Ovary (tissue), 10 donors: ENCODE measurements at places on chromosomes 4 and X. TPM values are rescaled to one million over a fixed set of nuclear protein-coding genes. Genes with fewer than 3 reads are reported as not detected.

DNA sequence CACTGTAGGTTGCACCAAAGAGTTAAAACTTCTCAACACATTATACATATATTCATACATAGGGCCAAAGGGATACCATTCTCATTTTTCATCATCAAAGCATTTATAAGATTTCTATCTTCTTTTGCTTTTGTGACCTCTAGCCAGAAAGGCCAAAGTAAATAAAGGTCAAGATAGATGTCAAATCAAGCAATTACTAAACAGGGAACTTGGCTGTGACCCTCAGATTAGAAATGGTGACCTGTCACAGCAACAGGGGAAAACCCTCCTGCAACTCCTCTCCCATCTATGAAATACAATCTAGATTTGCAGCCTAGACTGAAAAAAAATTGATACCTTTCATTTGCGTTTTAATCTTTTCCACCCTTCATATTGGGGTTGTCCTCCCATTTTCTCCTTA lies 225.6 kb upstream of the FAM241A start:
- H3K36me3 ChIP-seq, result no peaks in the 10 kb centered on the region
- H3K4me3 ChIP-seq, result no peak overlapping the region
- H3K27ac ChIP-seq, result no peak overlapping the region
- no peaks in the 10 kb centered on the region for H3K4me1 ChIP-seq
- H3K27me3 ChIP-seq, result no peaks in the 10 kb centered on the region

GRCh38 chr4:87570290-87570805 lies 38.0 kb upstream of the DSPP start:
- H3K36me3 ChIP-seq, result no peaks in the 10 kb centered on the region
- H3K4me3 ChIP-seq, result no peak overlapping the region
- H3K27ac ChIP-seq, result no peak overlapping the region
- H3K4me1 ChIP-seq, result no peaks in the 10 kb centered on the region

- no peak for DNase-seq
- H3K4me3 ChIP-seq, result no peak overlapping the region
- H3K36me3 ChIP-seq, result no peaks in the 10 kb centered on the region
- no peaks in the 10 kb centered on the region for H3K27me3 ChIP-seq
- H3K4me1 ChIP-seq, result no peaks in the 10 kb centered on the region
Observed at GRCh38 chrX:23930894-23931604, 23.2 kb downstream of the CXorf58 start.

- H3K27me3 ChIP-seq, result peaks cover 2% of the 10 kb centered on the region
- no peak overlapping the region for H3K27ac ChIP-seq
- peak overlapping the region; percentile 12 for H3K4me3 ChIP-seq
- no peaks in the 10 kb centered on the region for H3K36me3 ChIP-seq
- DNase-seq, result no peak
Observed at GRCh38 chr4:137124278-137124932, 407.9 kb downstream of the PCDH18 start.

DNA sequence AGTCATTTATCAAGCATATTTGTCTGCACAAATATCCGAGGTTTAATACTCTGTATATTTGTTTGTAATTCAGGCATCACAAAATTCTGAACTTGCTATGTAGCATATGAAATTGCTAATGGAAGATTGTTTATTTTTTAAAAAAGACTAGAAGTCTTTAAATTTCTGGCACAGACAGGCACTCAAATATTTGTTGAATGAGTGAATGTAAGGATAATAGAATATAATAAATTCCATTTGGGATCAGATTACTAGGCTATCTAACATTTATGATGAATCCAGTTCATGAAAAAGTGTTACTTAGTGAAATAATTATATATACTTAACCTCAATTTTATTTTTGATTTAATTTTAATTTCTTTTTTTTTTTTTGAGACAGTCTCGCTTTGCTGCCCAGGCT lies 30.4 kb upstream of the TEC start:
- no peak for DNase-seq
- no peak overlapping the region for H3K4me3 ChIP-seq
- no peaks in the 10 kb centered on the region for H3K27me3 ChIP-seq
- no peak overlapping the region for H3K27ac ChIP-seq
- H3K36me3 ChIP-seq, result no peaks in the 10 kb centered on the region

- H3K27me3 ChIP-seq, result no peaks in the 10 kb centered on the region
- H3K4me1 ChIP-seq, result no peaks in the 10 kb centered on the region
- H3K4me3 ChIP-seq, result no peak overlapping the region
- no peaks in the 10 kb centered on the region for H3K36me3 ChIP-seq
Observed at GRCh38 chr4:75015627-75016026, 82.7 kb downstream of the PARM1 start.

- H3K36me3 ChIP-seq, result no peaks in the 10 kb centered on the region
- no peaks in the 10 kb centered on the region for H3K27me3 ChIP-seq
- no peak overlapping the region for H3K4me3 ChIP-seq
- DNase-seq, result no peak
Observed at GRCh38 chr4:151266497-151266896, 10.5 kb upstream of the PRSS48 start.

DNA sequence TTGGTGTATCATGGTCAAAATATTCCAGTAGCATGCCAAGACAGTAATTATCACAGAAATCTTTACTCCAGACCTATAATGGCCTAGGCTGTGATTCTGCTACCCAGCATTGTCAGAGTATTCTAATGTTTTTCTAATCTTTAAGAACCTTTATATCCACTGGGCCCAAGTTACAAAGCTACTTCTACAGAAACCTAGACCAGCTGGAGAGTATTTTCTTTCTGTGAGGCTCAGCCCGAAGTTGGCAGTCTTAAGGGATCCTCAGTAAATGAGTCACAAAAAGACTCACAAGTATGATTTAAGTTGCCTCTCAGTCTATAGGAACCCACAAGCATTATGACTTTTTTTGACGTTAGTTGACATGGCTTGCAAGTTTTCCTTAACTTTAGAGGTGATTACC lies 638.5 kb upstream of the FAM241A start:
- no peak for DNase-seq
- H3K36me3 ChIP-seq, result no peaks in the 10 kb centered on the region
- no peak overlapping the region for H3K27ac ChIP-seq
- no peak overlapping the region for H3K4me3 ChIP-seq
- H3K27me3 ChIP-seq, result no peaks in the 10 kb centered on the region
- H3K4me1 ChIP-seq, result no peaks in the 10 kb centered on the region

GRCh38 chrX:39936886-39937770 lies 160.6 kb downstream of the BCOR start:
- H3K4me1 ChIP-seq, result no peaks in the 10 kb centered on the region
- no peak overlapping the region for H3K4me3 ChIP-seq
- no peaks in the 10 kb centered on the region for H3K36me3 ChIP-seq

- no peaks in the 10 kb centered on the region for H3K36me3 ChIP-seq
- H3K27me3 ChIP-seq, result no peaks in the 10 kb centered on the region
- H3K4me3 ChIP-seq, result no peak overlapping the region
- H3K27ac ChIP-seq, result no peak overlapping the region
- no peaks in the 10 kb centered on the region for H3K4me1 ChIP-seq
- no peak for DNase-seq
Observed at GRCh38 chr4:87192145-87192919, 28.1 kb downstream of the KLHL8 start.

DNA sequence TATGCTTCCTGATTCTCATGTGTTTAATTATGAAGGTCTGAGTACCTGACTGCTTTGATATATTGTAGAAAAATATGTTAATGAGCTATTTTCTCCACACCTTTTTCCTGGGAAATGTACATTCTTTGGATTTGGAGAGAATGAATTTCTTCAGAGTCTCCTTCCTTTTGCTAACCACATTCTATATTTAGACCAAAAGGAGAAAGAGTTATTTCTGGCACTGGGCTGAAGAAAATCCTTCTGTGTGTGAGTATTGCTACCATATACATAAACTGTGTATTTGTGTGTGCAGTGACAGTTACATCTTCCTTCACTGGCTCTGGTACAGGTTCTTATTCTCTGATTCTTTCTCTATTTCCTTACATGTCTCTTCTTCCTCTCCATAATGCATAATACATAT lies 44.5 kb upstream of the PGRMC2 start:
- no peak for DNase-seq
- H3K27me3 ChIP-seq, result no peaks in the 10 kb centered on the region
- H3K27ac ChIP-seq, result no peak overlapping the region
- no peaks in the 10 kb centered on the region for H3K36me3 ChIP-seq
- no peaks in the 10 kb centered on the region for H3K4me1 ChIP-seq

DNA sequence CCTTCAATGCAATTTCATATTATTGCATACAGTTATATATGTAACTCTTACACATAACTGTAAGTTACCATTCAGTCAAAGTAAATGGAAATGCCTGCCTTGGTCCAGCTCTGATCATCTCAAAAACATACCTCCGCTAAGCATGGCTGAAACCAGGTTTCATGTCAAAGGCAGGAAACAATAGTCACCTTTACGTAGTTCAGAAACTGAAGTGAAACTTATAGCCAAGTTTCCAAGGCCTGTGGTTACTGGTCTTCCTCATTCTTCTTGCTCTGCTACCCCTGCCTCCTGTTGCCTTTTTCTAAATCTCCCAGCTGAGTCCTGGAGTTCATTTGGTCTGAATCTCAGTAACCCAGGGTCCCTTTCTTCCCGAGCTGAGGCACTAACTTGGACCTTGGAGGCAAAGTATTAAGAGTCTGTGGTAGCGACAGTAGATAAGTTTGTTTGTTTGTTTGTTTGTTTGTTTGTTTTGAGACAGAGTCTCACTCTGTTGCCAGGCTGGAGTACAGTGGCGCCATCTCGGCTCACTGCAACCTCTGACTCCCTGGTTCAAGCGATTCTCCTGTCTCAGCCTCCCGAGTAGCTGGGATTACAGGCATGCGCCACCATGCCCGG lies 30.8 kb downstream of the DAPP1 start:
- peaks cover 4% of the 10 kb centered on the region for H3K4me1 ChIP-seq
- H3K4me3 ChIP-seq, result no peak overlapping the region
- no peak for DNase-seq
- H3K27ac ChIP-seq, result no peak overlapping the region
- H3K36me3 ChIP-seq, result no peaks in the 10 kb centered on the region
- no peaks in the 10 kb centered on the region for H3K27me3 ChIP-seq

GRCh38 chr4:112510291-112511092 lies 5.5 kb downstream of the NEUROG2 start:
- no peak for DNase-seq
- H3K27me3 ChIP-seq, result no peaks in the 10 kb centered on the region
- peaks cover 18% of the 10 kb centered on the region for H3K4me1 ChIP-seq
- no peak overlapping the region for H3K27ac ChIP-seq
- no peak overlapping the region for H3K4me3 ChIP-seq

- no peaks in the 10 kb centered on the region for H3K27me3 ChIP-seq
- no peaks in the 10 kb centered on the region for H3K36me3 ChIP-seq
- H3K4me3 ChIP-seq, result no peak overlapping the region
- DNase-seq, result no peak
Observed at GRCh38 chr4:168725930-168726329, 229.1 kb downstream of the PALLD start.

DNA sequence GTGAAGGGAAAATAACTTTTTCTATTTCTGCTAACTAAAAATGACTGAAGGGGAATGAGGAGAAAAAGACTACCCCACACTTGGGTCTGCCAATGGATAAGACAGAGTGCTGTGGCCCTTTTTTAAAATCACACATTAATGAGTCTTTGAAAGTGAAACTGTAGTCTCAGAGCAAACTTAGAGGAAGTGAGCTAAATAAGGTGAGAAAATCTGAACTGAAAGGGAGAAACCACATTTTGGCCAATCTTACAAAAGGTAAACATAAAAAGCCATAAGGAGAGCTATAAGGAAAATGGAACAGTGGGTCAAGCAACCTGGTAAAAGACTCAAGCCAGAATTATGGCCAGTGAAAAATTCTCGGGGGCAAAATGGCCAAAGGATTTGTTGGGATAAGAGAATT lies 755.1 kb upstream of the IGFBP7 start:
- DNase-seq, result no peak
- no peaks in the 10 kb centered on the region for H3K4me1 ChIP-seq
- no peaks in the 10 kb centered on the region for H3K27me3 ChIP-seq
- no peak overlapping the region for H3K4me3 ChIP-seq

DNA sequence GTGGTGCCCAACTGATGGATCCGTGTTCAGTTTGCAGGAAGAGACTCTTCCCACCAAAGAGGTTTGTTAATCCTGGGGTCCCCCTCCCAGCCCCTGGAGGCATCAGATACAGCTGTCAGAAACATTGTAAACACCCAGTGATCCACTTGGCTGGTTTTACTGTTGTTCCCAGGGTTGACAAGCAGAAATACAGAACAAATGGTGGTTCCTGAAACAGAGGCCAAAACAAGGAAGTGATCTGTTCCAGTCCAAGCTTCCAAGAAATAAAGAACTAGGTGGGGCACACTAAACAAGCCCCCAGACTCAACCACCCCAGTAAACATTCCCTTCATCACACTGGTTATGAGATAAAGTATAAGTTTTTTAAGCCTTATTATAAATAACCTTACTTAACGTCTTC lies 1.4 kb downstream of the TMLHE start:
- no peaks in the 10 kb centered on the region for H3K4me1 ChIP-seq
- DNase-seq, result no peak
- no peak overlapping the region for H3K4me3 ChIP-seq
- H3K27ac ChIP-seq, result no peak overlapping the region
- no peaks in the 10 kb centered on the region for H3K36me3 ChIP-seq

DNA sequence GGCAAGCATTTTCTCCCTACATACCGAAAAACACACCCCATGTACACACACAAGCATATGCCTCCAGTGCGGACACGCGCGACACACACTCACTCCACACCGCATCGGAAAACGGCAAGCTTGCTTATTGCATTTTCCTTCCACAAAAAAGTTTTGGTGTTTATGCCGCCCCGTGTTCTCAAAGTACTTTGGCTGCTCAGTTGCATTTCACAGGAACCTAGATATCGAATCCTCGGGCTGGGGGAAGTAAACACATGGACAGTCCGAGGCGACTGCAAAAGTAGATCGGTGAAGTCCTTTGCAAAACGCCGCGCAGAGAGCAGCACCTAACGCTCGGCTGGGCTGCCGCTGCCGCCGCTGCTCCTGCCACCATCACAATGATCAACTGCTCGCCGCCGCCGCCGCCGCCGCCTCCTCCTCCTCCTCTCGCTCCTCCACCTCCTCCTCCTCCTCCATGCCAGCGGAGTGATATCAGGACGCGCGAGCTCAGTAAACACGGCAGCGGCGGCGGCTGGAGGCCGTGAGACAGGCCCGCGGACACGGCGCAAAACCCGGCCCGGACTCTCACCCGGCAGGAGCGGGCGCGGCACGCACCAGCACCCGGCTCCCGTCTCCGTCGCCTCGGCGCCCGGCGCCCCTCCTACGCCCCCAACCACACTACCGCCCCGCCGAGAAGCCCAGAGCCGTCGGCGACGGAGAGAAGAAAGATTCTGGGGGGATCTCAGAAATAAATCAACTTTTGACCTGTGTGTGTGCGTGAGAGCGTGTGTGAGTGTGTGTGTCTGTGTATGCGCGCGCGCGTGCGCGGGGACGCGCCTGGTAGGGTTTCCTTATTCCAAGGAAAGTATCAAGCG lies at the start of gene MAML3:
MAML3 (minus strand) TSS at position 467 of the 854 bp plus-strand sequence. CDS start 857 bp downstream, outside the sequence.
- peak; percentile 96 for DNase-seq
- H3K4me1 ChIP-seq, result peaks cover 10% of the 10 kb centered on the region

Gene ZXDA
- 8.2 TPM for total RNA-seq

Gene BTK
- 0.92 TPM for total RNA-seq

Gene CFAP299
- 0.77 TPM for total RNA-seq

Gene BEND4
- total RNA-seq, result 0.40 TPM

Gene CLDN2
- total RNA-seq, result not detected

Gene GPC3
- total RNA-seq, result 8.7 TPM

Gene ADH6
- total RNA-seq, result not detected

Gene REPS2
- total RNA-seq, result 25.8 TPM
